ENCODE measurements at places on chromosomes 11 and 22.
A peak's percentile ranks its signal among the peaks of the same experiment; 100 is the strongest.

DNA sequence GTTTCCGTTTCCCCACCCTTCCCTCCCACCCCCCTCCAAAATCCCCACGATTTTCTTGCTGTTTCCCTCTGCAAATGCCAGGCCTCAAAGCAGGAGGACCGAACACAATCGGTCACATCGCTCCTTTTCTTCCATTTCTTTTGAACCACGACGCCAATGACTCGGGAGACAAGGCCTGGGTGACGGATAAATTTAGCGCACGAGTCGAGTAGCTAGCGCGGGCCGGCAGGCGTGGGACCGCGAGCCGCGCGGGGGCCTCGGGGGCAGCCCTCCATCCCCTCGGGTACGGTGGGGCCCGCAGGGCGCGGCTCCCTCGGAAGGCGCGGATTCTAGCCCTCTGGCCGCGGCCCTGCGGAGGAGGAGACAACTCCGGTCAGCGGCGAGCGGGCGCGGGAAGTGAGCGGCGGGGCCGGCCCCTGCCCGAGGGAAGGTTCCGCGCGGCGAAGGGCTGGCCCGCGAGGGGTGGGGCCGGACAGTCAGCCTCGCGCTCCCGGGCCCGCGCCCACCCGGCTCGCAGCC, 414 bp downstream of the JOSD1 start:
- peak; percentile 77 for DNase-seq

DNA sequence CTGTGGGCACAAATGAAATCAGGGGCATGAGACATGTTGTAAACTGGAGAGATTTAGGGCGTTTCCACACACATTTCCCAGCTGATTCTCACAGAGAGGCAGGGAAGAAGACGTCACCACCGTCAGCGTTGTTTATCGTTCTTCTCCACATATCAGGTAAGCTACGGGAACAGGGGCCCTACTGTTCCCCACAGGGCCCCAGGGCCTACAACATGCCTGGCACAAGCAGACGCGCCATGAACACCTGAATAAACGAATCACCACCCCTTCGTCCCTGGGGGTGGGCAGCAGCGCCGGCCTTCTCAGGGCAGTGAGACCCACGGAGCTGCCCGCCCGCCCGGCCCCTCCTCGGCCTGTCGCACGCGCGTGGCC, 342 bp downstream of the EFCAB6 start:
- DNase-seq = peak; percentile 24

DNA sequence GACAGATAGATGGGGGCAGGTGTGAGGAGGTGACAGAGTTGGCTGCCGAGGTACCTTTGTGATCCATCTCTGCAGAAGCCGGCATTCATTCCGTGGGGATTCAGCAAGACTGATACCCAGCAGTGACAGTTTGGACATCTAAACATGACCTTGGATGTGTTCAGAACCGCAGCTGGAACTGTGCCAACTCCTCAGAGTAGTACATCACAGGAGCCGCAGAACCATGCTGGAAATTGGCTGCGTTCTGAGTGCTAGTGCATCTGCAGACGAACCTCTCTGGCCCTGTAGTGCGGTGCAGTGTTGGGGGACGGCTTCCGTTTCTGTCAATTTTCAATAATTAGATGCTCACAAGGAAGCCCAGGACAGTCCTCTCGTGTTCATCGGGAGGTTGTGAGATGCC, 772.1 kb downstream of the NTM start:
- no peak for DNase-seq

DNA sequence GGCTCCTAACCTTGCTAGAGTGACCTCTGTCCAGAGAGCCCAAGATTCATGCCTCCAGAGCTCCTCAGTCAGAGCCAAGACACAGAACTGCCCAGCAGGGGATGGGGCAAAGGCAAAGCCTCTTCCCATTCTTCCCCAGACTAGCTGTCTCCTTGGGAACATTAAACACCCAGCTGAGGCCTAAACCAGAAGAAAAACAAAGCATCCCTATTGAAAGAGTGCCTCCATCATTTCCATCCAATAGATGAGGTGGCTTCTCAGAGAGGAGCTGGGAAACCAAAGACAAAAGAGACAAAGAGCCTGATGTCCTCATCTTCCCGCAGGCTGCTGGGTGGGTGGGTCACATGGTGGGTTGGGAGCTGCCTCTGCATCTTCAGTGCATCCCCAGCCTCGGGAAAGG, 37.4 kb downstream of the COMMD9 start:
- DNase-seq = no peak

- peak; percentile 76 for DNase-seq
These were observed 101.8 kb downstream of the USP35 start for GRCh38 chr11:78290293-78291176.

- DNase-seq = peak; percentile 73
These were observed 49.3 kb downstream of the SCUBE1 start for GRCh38 chr22:43293655-43294392.

DNA sequence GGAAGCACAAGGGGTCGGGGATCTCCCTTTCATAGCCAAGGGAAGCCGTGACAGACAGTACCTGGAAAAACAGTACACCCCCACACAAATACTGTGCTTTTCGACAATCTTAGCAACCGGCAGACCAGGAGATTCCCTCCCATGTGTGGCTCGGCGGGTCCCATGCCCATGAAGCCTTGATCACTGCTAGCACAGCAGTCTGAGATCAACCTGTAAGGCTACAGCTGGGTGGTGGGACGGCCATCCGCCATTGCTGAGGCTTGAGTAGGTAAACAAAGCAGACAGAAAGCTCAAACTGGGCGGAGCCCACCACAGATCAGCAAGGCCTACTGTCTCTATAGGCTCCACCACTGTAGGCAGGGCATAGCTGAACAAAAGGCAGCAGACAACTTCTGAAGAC, 180.2 kb upstream of the SOX6 start:
- DNase-seq = no peak

DNA sequence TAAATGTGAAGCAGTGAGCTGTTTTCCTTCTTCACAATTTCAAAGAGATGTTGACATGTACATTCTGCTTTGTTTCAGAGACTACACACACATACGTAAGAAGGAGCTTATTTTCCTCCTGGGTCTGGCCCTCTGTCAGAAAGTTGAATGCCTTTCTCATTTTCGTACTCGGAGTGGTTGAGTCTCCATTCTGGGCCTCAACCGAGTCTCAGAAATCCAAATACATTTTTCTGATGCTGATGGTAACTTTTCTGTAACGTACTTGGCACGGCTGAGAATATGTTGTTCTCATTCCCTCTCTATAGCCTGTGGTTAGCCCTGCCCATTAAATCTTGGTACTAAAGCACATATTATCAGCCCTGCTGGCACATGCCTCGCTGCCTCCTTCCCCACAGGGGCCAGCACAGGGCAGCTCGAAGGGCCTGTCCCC, 25.3 kb downstream of the PARVA start:
- DNase-seq = no peak

DNA sequence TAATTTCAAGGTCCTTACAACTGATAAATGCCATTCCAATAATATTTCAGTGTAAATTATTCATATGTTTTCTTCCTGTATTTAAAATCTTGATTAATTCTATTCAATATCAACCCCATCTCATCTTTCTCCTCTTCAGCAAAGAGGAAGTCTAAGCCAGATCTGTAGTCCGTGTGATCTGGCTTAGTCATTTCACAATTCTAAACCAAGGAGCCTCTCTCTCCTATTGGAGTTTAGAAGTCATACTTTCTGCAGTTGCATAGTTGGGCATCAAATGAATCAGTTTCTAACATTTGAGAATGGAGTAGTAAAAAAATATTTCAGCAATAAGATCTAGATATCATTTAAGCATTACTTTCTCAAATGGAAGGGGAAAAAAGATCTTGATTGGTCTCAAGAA, 354.9 kb downstream of the JRKL start:
- no peak for DNase-seq
